ENCODE measurements at places on chromosomes 16 and 17.

DNA sequence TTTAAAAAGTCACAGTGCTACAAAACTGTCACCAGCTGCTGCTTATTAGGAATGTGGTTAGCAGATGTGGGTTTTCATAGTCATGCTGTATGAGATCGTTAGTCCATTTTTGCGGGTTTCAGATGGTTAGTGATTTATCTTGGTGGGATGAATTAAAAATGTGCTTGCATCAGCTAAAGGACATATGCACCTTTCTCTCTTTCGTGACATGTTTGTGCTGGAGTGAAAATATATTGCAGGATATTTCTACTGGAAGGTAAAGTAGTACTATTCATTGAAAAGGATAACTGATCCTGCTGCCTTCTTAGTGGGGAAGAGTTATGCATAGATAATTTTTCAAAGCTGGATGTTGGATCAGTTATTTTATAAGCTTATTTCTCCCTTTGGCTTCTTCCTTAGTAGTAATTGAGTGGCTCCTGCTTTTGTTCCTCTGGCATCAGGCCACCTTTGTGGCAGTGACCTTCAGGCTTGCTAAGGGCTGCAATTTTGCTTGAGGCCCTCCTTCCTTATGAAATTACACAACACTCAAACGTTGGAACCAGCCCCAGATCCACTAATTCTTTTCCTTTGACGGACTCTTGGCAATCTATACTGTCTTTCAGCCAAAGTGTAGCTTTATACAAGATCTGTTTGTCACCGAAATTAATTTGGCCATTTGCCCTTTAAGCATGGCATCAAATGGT, 7.5 kb upstream of the SNTB2 start:
- no peak for DNase-seq

DNA sequence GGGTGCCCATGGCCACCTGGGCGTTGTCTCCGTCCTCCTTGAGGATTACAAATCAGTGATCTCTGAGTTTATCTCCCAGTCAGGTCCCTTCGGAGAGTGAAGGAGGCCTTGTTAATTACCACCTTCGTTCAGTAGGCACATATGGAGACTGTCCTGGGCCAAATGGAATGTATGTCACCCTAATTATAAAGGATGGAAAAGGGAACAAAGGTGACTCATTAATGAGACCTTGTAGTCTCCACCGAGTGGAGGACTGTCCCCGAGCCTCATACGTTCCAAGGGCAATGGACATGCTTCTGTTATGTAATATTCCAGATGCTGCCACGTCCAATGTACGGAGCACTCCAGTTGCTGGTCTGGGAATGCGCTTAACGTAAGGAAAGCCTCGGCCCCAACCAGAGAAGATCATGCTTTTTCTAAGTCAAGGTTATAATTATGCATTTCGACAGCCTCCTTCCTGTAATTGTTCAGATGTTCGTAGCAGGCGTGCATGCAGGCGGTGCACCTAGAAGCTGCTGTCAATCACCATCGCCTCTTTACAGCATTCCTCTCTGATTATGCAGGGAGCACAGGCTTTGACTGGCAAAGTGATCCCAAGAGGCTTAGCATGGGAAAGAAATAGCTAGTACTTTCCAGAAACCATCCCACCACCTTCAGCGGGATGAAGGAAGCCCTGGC, 22.4 kb upstream of the SEC14L1 start:
- DNase-seq = no peak

- no peak for DNase-seq
Measured at GRCh38 chr17:29495011-29495410, 71.8 kb downstream of the ABHD15 start.

- DNase-seq = no peak
Measured at GRCh38 chr17:65290616-65291015, 153.4 kb downstream of the RGS9 start.

DNA sequence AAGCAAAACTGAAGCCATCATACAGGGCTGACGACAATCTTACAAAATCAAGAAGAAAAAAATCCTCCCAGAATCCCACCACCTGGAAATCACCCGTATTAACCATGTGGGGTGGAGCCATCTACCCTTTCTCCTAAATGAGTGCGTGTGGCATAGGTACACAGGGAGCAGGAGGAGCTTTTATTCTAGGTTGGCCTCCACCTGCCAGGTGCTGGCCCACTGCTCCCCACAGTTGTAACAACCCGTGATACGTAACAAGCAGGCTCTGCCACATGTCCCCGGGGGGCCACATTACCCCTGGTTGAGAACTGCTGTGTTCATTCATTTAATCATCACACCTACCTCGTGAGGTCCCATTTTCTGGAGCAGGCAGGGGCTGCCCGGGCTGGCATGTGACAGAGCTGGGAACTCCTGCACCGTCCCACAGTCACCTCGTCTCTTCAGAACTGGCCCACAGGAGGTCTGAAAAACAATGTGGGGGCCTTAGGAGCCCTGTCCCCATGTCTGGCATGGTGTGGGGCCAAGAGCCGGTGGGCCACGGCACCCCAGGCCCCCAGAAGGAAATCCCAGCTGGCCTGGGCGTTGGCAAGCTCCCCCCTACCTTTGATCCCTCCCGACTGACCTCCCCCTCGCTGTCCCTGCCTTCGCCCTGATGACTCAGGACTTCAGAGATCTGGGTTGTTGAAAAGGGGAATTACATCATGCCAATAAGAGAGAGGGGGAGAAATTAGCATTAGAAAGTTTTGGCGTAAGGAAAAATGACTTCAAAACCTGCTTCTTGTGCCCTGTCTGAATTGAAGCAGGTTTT, 12.9 kb downstream of the CMIP start:
- DNase-seq = no peak

DNA sequence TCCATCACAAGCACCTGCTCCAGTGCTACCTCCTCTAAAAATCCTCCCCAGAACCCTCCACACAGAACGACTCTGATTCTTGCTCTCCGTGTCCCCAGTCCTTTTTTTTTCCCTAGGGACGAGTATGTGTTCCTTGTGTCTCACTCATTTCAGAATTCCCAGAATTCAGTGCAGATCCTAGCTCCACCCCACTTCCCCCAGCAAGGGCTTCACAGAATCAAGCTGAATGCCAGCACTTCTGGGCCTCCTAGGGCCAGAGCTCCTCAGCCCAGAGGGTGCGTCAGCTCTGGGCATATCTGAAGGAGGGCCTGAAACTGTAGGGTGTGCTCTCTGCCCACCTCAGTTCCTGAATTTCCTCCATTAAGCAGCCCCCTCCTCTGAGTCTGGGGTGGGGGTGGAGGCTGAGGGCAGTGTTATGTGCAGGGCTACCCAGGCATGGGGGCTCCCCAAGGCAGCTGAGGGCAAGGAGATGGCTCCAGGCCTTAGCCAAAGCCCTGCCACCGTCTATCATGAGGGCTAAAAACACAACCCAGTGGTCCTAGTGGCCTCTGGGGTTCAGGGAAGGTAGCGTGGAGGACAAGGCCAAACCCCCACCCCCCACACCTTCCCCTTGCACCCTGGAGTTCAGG, 6.5 kb downstream of the UNC119 start:
- DNase-seq = no peak

- no peak for DNase-seq
Measured at GRCh38 chr17:59342681-59343131, 11.3 kb downstream of the YPEL2 start.

GRCh38 chr17:48791128-48792032, 25.6 kb downstream of the TTLL6 start:
- DNase-seq = peak; percentile 52

GRCh38 chr17:46106966-46107644, 86.1 kb downstream of the KANSL1 start:
- DNase-seq = no peak

DNA sequence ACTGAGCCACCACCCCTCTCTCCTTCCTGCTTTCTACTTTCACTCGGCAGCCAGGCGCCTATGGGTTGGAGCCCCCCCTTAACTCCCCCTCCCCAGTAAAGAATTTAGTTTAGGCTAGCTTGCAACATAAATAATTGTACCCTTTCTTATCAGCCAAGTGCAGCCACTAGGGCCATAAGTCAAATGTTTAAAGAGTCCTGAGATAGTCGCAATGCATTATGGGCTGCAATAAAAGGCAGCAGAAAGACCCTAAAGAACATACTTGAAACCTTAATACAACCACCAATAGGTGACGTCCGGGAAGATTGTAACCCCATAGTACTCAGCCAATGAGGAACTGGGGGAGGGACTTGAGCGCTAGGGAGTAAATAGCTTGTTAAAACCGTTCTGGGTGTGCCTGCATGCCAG, 40.5 kb downstream of the C16orf82 start:
- DNase-seq = no peak

GRCh38 chr16:73268366-73268993, 220.6 kb upstream of the ZFHX3 start:
- DNase-seq = peak; percentile 5

GRCh38 chr17:73998653-73999645, 204.5 kb upstream of the RPL38 start:
- no peak for DNase-seq

DNA sequence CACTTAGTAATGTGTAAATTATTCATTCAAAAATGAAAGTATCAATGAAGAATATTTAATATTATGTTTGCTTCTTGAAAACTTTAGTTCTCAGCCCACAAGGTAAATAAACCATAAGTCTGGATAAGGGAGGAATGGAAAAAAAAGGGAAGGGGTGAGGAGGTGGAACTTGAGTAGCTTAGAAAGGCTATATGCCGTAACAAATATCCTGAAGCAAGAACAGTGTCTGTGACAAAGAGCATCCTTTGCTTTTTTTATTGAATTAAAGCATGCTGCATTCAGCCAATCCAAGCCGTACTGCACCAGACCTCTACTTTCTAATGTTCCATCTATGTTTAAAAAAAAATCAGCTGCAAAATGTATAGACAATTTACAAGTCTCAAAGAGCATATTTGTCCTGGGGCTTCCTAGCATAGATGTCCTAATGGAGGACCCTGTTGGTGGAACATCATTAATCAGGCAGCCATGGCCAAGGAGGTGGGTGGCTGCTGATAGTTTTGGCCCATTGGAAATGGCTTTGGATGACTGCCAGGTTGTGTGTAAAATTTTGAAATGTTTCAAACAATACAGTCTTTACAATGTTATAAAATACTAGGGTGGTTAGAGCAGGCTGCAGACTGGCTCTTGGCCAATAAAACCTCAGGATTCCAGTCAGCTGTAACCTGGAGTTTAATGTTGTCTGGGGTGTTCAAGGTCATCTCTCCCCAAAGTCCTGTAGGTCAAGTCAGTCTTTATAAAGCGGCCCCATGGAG, 895.8 kb upstream of the SOX9 start:
- DNase-seq = no peak

DNA sequence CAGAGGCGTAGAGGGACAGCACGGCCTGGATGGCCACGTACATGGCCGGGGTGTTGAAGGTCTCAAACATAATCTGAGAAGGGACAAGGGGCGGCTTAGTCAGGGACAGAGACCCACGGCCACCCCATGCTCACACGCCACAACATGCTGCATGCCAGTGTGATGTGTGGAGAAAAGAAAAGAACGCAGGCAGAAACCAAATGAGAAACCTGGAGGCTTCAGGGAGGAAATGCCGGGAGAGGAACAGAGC, 1.1 kb downstream of the ACTG1 start:
- no peak for DNase-seq

DNA sequence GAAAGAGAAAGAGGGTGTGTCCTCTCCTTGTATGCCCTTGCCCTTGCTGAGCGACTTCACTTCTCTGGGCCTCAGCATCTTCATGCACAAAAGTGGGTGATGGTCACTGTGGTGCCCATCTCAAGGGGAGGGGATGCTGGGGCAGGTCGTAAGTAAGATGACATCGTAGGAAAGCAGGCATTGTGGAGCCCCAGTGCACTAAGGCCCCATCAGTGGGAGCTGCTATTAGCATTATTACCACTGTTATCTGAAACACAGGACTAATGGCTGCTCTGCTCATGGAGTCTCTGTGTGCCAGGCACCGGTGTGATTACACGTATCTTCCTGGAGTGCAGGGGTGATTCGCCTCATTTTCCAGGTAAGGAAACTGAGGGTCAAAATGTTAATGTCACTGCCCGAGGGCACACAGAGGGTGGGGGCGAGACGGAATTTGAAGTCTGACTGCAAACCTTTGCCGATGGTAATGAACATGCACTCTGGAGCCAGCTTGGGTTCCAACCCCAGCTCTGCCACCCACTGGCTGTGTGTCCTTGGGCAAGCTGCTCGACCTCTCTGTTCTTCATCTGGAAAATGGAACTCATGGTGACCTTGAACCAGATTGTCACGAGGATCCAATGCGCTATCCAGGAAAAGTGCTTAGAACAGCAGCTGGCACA, 63.2 kb upstream of the GSE1 start:
- no peak for DNase-seq

- no peak for DNase-seq
Measured at GRCh38 chr17:51701501-51701900, 441.2 kb downstream of the UTP18 start.

- no peak for DNase-seq
Measured at GRCh38 chr17:62802561-62803205, 5.4 kb downstream of the MARCHF10 start.

DNA sequence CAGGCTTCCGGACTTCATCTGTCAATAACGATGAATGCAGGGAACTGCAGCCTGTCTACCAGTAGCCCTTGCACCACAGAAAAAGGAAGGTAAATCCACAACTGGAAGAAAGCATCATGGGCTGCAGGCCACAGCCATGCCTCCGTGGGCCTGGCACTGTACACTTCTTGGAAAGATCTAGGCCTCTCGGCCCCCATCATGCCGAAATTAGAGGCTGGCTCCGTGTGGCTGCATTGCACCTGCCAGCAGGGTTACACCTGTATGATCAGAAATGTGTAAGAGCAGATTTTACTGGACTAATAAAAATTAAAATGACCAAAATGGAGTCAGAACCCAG, 52.2 kb downstream of the SDK2 start:
- DNase-seq = no peak

DNA sequence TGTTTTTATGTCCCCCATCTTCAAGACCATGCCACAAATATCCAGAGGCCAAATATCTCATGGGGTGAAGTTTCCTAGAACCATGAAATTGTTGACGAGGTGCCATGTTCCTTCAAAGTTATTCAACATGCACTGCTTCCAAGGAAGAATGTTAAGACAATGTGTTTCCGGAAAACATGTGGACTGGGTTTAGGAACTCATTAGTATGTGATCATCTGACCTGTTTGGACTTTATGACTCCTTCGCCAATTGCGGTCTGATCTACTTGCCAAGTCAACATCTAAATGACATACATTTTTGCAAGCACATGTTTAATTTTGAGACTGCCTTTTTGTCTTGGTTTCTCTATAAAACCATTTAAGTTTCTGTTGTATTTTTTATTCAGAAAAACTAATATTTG, 234.8 kb downstream of the MAF start:
- no peak for DNase-seq

GRCh38 chr16:58016840-58017446, 8.6 kb upstream of the MMP15 start:
- no peak for DNase-seq

GRCh38 chr16:78607465-78607864, 508.0 kb downstream of the WWOX start:
- no peak for DNase-seq

DNA sequence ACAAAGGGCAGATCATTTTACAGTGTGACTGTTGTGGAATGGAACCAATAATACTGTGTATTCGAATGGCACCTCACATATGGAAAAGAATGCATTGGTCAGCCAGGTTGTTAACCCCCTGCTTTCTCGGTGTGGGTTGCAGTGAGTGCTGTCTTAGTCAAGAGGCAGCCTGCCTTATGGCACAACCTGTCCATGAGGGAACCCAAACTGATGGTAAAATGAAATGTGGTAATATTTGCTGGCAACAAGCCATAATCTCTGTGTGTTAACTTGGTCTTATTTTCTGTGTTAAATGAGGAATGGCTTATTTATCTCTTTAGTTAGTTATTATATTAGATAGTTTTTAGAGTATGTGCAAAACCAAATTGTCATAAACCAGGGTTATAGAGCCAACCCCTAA, 81.6 kb downstream of the TMC6 start:
- DNase-seq = no peak
